ENCODE measurements at places on chromosomes 6 and 20.

DNA sequence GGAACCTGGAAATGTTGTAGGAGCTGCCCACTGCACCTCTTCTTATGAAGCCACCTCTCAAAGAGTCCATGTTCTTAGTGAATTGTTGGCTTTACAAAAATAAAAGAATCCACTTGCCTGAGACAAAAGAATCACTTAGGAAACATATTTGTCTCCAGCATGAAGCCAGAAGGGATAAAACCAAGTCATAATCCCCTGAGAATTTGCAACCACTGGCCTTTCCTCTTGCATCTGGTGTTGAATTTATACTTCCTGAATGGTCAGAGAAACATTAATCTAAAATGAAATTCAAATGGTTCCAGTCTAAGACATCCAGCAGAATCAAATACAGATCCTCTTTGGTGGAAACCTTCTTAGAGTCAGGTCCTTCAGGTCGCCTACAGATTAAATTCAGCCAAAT is 192.5 kb upstream of the ECI2 start:
- DNase-seq: no peak

- no peak for DNase-seq
These were observed 1.7 kb upstream of the AIG1 start for GRCh38 chr6:143058987-143059386.

DNA sequence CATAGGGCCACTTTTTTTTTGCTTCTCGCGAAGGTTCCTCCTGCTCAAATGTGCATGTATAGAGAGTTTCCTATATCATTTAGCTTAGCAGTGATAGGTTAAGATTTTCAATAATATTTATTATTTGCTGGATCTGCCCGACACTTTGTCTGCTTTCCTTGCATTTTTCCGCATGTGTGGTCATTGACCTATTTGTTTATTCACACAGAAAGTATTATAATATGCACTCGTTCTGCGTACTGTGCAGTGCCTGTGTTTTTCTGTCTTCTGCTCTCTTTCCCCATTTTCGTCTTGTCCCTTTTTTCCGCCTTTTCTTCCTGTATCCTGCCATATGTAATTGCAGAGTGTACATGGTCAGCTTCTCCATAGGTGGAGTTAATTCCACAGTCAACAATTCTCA is 255.8 kb downstream of the TMEM242 start:
- DNase-seq: no peak

GRCh38 chr20:17797161-17797560 is 97.4 kb downstream of the BANF2 start:
- no peak for DNase-seq

DNA sequence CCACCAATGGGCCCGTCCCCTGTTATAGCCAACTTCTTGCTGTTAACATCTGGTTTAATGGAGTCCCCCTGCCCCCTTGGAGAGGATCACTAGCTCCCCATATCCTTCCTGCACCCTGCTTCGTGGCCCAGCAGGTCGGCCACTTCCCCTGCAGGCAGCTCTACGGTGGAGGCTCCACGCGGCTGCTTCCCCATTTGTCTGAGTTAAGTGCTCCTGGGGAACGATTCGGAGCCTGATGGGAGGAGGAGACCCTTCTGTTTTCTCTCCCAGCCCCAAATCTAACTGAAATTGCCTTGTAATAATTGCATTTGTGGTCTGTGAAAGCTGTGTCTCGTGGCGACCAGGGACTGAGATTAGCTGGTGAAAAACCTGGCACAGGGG is 74.6 kb downstream of the SULF2 start:
- no peak for DNase-seq

GRCh38 chr6:70124882-70125545 is 177.9 kb downstream of the COL9A1 start:
- DNase-seq: no peak

DNA sequence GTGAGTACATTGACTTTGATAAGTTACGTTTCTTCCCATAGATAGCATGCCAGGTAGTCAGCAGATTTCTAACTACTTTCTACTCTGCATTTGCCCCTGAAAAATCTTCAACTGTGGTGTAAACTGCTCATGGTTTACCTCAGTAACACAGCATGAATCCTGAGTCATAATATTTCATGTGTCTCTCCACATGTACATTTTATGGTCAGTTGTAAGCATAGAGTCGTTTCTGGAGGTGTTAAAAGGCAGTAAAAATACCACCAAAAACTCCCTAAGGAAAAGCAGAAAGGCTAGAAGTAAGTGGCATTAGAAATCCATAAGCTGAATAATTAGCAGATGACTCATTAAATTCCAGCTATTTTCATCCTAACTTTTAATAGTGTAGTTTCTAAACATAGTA is 4.1 kb upstream of the GPR63 start:
- DNase-seq: no peak

DNA sequence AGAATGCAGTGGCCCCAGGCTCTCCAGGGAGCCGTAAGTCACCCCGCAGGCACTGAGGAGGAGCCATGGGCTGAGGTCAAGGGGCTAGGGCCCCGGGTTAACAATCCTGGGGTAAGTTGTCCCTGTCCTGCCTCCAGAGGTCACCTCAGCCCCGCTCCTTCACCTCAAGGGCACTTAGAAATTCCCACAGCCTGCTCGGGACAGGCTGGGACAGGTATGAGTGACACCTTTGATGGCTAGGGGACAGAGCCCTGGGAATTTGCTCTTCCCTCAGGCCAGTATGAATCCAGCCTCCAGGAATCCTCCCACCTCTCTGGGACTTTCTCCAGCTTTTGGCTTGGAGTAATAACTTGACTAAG is 3.5 kb upstream of the GRM4 start:
- no peak for DNase-seq

- no peak for DNase-seq
These were observed 139.7 kb upstream of the PTPRK start for GRCh38 chr6:128659878-128660622.

GRCh38 chr6:133341607-133342158 is 100.5 kb downstream of the EYA4 start:
- no peak for DNase-seq

DNA sequence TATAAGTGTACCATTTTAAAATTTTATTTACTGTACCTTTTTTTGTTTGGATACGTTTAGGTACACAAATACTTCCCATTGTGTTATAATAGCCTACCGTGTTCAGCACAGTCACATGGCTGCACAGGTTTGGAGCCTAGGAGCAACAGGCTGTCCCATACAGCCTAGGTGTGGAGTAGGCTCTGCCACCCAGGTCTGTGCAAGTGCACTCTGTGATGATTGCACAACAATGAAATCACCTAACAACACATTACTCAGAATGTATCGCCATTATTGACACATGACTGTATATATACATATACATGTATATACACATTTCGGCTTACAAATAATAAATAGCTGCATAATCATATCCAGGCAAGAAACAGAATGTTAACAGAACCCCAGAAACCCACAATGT is 15.4 kb downstream of the SERAC1 start:
- no peak for DNase-seq

GRCh38 chr6:29734046-29735018 is 11.1 kb downstream of the HLA-F start:
- no peak for DNase-seq

- DNase-seq: no peak
These were observed 73.8 kb downstream of the EDN3 start for GRCh38 chr20:59374261-59374660.

GRCh38 chr6:4039348-4039747 is 39.6 kb downstream of the FAM217A start:
- DNase-seq: no peak

Data from cortex of kidney (tissue), 1 donor.